Fibroblast of skin of right biceps (primary cell): ENCODE measurements at places on chromosomes 5 and 9.
A peak's percentile ranks its signal among the peaks of the same experiment; 100 is the strongest.

DNA sequence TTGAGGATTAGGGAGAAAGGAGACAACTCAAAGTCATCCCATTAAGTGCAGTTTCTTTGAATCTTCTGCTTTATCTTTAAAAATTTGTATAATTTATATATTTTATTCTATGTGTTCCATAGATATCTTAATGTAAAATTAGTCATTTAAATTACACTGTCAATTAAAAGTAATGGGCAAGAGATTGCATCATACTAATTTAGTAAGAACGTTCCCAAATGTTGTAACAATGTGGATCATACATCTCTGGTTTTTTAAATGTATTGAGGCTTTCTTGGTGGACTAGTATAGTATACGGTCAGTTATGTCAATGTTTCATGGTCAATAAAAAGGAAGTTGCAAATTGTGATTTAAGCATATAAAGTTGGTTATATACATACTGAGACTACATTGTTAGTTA, 6.2 kb downstream of the TSLP start:
- DNase-seq = no peak

DNA sequence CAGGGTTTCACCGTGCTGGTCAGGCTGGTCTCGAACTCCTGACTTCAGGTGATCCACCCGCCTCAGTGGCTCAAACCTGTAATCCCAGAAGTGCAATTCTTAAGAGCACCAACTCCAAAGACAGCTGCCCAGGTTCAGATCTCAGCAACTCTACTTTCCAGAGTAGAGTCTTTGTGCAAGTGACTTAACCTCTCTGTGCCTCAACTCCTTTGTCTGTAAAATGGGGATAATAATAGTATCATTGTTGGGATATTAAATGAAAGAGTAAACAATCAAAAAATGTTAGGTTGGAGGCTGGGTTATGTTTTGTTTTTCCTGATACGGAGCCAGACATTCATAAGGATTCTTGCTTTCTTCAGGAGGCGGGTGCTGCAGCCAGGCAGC, 45.0 kb downstream of the FOXI1 start:
- DNase-seq = no peak

- DNase-seq = no peak
Measured at GRCh38 chr5:138705567-138705966, 47.7 kb upstream of the CTNNA1 start.

DNA sequence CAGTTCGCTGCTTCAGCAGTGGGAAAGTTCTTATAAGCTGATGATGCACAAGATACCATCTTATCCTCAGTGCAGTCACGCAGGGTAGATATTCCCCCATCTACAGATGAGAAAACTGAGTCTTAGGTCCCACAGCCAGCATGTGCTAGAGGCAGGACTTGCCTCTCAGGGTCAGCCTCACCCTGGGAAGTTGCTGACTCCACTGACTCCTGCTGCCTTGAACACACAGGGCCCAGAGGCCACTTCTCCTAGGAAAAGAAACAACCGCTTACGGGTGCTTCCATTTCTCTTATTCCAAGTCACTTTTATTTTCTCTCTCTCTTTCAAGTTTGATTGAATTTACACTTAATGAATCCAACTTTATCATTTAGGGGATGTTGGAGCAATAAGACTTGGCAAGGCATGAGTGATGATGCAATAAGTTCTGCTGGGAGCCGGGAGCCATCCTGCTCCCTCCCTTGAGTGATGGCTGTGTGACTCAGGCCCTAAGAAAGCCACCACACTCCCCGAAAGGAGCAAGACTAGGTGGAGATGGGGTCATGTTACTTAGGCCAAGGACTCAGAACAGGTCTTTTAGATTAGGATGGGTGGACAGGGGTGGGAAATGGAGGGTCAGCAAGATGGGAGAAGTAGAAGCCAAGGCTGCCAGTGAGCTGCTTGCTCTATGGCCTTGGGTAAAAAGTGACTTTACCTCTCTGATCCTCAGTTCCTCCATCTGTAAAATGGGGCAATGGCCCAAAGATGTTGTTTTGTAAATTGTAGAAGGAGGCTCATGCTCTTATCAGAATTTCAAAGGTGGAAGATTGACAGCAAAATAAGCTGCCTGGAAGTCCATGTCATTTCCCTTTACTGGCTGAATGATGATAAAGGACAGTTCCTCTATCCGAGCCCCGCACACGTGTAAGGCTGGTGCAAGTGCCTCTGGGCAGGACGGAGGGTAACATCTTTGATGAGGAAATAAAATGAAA, 67.4 kb upstream of the ZNF618 start:
- DNase-seq = peak; percentile 88

DNA sequence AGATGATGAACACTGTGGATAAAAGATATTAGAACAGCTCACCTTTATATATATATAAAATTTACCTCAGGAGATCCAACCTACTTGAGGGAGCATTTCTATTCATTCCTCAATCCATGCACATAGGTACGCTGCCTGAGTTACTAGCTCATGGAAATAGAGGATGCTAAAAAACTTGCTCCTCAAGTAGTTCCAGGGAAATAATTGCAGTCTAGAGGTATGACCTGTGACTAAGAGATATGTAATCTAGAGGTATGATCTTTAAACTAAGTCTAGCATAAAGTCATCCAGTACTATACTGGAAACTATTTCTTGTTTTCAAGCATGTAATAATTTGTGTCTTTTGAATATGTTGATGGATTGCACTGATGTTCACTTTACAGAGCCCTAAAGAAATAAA, 471.2 kb downstream of the TAF11L14 start:
- DNase-seq = no peak

DNA sequence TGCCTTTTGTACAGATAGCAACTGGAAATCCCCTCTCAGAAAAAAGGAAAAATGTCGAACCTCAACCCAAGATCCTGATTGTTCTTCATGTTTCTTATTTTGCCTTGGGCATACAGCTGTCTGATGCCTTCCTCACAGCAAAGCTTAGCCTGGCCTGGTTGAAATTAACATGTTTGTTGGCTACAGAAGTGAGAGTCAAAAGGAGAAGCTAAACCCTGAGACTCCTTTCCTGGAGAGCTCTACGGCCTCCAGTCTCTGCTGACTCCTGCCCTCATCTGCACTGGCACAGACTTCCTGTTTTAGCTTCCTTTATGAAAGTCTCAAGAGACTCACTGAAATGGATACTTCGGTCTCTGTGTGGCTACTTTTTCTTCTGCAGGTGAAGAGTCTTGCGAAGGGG, 186.7 kb downstream of the PARP8 start:
- no peak for DNase-seq

- DNase-seq = no peak
Measured at GRCh38 chr9:116558035-116558434, 129.1 kb upstream of the TRIM32 start.

DNA sequence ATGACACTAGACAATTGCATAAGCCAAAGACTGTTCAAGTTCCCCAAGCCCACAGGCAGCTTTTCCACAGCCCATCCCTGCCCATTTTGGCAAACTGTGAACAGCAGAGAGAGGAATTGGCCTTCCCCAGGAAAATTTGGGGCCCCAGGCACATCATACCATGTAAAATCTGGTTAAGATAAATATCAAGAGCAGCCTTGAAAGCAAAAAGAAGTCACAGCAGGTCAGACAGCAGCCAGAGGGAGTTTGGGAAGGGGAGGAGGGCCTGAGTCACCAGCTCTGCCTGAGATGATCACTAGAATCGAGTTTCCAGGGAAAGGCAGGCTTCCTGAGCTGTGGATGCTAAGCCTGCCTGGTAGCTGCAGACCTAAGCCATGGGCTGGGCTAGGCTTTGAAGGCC, 179.2 kb downstream of the RFK start:
- DNase-seq = peak; percentile 87

GRCh38 chr9:115832031-115832430, 321.6 kb upstream of the PAPPA start:
- peak; percentile 52 for DNase-seq

DNA sequence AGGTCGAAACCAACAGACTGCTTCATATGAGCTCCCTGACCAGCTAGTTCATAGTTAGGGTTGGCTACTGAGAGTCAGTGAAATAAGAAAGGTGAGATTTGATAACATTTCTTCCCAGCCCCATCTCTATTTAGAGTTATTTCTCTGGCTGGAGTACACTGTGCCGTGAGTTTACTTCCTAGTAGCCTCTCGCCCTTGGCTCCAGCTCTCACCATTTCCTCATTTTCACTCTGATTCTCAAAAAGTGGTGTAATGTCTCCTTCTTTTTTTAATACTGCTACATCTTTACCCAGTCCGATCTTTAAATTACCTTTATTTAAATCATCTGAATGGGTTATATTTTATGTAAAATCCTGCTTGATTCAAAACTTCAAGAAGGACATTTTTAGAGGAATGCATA, 100.4 kb upstream of the FAM174A start:
- no peak for DNase-seq
